ENCODE measurements at places on chromosomes 16 and 17.

DNA sequence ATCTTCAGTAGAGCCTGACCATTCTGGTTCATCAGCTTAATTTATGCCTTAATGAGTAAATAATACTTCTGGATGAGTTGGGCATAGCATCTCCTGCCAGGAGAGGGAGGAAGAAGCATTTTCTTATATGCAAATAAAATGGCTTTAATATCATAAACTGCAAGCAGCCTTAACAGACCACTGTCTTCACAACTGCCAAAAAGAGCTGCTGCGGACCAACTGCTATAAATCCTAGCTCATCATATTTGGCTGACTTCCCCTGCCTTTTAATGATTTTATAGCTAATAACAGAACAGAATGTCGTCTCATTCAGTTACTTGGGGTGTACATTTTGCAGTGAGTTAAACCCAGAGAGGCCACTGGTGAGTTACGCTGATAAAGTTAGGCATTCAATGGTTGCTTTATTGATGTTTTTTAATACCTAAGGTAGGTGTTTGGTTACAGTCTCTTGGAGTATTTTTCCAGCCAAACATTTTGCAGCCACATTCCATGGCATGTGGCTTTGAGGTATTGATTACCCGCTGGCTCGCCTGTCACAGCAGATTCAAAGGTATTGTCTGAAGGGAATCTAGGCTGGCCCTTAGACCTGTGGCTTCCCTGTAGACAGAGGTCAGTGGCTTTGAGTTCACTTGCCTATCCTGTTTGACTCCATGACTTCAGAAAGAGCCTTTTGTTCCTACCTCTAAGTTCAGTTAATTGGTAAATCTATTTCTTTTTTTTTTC is 16.4 kb downstream of the FAM20A start:
- DNase-seq: no peak

GRCh38 chr17:57530508-57530907 is 214.6 kb downstream of the CCDC182 start:
- peak; percentile 65 for DNase-seq

- no peak for DNase-seq
These were observed 23.5 kb downstream of the NUP93 start for GRCh38 chr16:56753410-56753809.

DNA sequence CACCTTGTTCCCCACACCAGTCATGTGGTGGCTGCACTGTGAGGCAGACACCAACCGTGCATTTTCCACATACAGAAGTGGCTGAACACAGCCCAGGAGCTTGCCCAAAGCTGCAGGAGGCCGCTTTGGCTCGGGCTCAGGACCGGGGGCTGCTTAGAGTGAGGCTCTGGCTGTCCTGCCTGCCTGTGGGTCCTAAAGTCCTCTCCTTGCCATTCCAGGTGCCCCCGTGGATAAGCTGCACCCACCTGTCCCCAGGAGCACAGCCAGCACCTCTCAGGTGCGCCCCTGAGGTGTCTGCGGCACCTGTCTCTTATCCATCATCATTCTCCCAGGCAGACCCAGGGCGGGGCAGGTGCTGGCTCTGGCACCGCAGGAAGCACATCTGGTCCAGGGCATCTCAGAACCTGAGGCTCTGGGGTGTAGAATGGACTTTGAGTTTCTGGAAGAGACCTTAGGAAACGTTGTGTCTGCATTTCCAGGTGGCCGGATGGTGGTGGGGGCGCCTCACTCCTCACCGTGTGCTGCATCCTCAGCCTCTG is 180.5 kb upstream of the ZNF469 start:
- DNase-seq: no peak

- DNase-seq: no peak
These were observed 970 bp upstream of the DYNC1LI2 start for GRCh38 chr16:66752379-66752778.

GRCh38 chr17:63832455-63832854 is 5.0 kb upstream of the FTSJ3 start:
- DNase-seq: no peak

- DNase-seq: no peak
These were observed 4.2 kb upstream of the AATF start for GRCh38 chr17:36944553-36944952.

DNA sequence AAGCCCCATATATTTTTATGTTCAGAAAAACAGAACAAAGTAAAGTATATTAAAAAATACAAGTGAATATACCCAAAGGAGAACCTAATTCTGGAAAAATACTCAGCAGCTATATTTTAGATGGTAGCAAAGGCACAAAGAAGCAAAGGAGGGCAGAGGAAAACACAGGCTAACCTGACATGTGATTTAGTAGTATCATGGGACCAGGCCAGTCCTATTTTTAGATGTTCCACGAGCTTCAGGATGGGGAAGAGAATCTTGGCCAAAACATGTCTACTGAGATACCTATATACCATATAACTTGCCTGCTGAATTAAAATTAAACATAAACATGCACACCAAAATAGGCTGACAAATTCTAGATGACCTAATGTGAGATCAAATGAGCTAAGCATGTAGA is 32.9 kb downstream of the SMYD4 start:
- DNase-seq: no peak

GRCh38 chr16:81076566-81077075 is 417 bp downstream of the C16orf46 start:
- peak; percentile 76 for DNase-seq

DNA sequence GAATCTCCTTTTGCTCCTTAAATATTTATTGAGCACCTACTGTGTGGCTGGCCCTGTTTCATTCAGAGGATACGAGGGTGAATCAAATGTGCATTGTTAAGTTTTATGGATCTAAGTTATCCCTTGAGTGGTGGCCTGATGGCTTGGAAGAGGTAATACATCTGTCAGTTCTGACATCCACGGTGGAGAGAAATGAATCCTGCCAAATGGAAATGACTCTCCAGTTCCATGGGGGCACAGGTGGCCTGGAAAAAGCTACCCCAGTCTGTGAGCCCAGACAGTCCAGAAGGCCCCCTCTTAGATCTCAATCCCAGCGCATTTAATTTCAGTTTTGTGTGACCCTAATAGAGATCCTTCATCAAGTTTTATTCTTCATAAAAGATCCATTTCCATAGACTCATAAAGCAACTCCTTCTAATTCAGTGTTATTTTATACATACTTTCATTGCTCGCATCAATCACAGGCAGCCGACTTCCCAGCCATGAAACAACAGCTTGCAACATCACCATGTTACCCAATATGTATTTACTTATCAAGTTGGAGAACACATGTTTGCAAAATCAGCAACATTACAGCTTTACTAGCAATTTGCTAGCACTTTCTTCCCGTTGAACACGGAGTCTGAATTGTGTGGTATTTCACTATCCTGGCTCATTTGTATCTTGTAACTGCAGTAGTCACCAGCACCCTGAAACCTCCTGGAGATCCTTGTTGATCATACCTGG is 334.8 kb upstream of the HSBP1 start:
- DNase-seq: no peak

DNA sequence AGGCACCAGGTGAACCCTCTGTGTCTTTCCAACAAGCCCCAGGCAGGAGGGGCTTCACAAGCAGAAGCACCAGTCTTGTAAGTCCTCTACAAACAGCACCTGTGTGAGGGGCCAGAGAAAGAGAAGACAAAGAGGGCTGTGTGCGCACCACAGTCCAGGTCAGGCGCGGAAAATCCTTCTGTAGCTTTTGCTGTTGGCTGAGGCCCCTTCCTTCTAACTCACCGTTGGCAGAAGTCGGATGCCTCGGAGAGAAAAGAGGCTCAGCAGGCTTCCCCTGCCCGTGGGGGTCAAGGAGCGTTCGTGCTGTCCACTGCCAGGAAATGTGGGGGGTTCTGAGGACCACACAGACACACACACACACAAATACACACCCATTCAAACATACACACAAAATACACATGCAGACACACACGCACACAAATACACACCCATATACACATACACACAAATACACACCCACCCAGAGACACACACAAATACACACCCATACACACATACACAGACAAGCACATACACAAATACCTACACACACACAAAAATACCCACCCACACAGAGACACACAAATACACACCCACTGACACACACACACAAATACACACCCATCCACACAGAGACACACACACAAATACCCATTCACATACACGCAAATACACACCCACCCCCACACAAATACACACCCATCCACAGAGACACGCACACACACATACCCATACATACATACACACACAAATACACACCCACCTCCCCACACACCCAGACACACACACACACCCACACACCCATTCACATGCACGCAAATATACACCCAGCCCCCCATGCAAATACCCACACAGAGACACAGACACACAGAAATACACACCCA is 6.8 kb downstream of the ZG16B start:
- no peak for DNase-seq

DNA sequence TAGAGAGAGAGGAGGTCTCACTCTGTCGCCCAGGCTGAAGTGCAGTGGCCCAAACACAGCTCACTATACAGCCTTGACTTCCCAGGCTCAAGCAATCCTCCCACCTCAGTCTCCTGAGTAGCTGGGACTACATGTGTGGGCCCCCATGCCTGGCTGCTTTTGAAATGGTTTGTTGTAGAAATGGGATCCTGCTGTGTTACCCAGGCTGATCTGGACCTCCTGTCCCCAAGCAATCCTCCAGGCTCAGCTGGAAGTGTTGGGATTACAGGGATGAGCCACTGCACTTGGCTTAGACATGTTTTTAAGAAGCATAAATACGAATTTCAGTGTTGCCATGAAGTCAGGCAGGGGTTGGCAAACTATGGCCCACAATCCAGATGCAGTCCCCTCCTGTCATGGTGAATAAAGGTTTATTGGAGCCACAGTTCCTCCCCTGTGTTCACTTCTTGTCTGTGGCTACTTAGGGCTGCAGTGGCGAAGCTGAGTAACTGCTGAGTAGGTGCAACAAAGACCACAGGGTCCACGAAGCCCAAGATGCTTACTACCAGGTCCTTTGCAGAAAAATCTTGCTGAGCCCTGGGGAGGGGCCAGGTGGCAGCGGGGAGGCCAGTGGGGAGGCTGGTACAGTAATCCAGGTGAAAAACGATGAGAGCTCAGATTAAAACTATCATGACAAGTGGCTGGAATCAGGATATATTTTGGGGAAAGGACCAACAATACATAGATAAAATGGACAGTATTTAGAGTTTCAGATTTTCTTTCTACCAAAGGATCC is 35.2 kb downstream of the TNFRSF13B start:
- DNase-seq: no peak

GRCh38 chr17:77096570-77097214 is 44.1 kb upstream of the SEC14L1 start:
- DNase-seq: peak; percentile 29

DNA sequence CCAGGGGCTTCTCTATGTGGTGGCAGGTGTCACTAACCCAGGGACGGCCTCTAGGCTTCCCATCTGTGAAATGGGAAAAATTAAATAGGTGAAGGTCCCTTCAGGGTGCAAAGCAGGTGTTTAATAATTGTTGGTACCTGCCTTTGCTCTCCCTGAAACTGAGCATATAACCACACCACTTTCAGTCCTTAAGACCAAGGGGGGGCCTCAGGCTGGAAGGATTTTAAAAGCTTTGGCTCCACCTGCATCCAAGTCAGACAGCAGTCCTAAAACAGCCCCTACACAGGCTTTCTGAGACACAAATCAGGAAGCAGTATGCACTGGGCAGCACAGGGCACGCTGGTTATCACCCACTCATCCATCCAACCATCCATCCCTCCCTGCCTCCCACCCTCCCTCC is 55.0 kb downstream of the TK2 start:
- DNase-seq: no peak

DNA sequence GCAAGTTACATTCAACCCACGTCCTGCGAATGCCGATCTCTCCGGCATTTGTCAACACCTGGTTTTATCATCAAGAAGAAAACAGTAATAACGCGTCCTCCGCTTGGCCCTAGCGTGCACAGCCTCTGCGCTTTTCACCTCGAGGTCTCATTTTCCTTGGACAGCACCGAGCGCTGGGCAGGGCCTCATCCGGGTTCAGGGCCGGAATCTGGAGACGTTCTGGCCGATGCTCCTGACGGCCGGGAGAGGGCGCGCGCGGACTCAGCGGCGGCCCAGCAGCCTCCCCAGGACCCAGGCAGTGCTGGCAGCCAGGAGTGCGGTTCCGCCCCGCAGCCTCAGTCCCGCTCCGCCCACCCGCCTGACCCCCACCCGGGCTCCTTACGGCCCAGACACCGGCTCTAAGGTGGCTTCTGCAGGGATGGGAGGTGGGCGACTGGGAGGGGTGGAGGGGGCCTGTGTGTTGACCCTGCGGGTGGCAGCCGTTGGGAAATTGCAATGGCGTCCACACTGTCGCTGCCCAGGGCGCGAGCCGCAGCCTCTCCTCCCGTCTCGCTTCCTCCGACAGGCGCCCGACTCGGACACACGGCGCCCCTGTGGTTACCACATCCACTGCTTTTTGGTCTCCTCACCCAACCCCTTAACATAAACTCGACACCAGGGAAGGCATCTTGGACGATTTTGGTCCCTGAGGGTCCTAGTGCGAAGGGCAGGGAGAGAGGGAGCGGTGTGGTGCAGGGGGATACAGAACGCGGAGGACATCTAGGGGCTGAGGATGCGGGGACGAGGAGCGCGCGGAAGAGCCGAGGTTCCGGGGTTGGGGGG is 7.4 kb upstream of the FLYWCH1 start:
- DNase-seq: peak; percentile 78

DNA sequence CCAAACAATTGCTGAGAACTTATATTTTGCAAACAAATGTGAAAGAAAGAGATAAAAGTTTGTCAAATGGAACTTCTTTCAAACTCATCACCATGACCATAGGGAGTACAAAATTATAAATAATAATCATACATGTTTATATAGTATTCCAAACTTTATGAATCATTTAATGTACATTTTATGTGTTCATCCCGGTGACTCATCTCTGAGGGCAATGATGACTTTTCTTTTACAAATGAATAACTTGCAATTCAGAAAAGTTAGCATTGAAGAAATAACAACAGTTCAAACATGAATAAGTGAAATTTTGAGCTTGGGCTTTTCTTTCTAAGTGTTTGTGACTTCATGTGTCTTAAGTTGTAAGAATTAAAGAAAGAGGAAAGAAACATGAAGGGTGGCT is 66.3 kb upstream of the CDH8 start:
- no peak for DNase-seq

- no peak for DNase-seq
These were observed 178.2 kb upstream of the CACNG3 start for GRCh38 chr16:24077966-24078365.

GRCh38 chr16:54053891-54054820 is 232.4 kb downstream of the IRX3 start:
- peak; percentile 43 for DNase-seq
